ENCODE measurements at places on chromosomes 13 and 19. TPM values are rescaled to one million over a fixed set of nuclear protein-coding genes. Genes with fewer than 3 reads are reported as not detected.

Gene SPACA4
- total RNA-seq, result not detected

Gene LHB
- 0.48 TPM for total RNA-seq

Gene ZNF221
- total RNA-seq, result 0.73 TPM

Gene REXO1
- total RNA-seq, result 45.3 TPM

Gene TNFSF9
- 1.2 TPM for total RNA-seq

Gene LRRC4B
- total RNA-seq, result not detected

Gene KPNA3
- 44.0 TPM for total RNA-seq

Gene VSTM1
- total RNA-seq, result not detected

Gene ZNF20
- total RNA-seq, result 1.5 TPM

Gene ANKLE1
- 10.5 TPM for total RNA-seq

Gene SERTM1
- not detected for total RNA-seq

Gene GNG7
- total RNA-seq, result 0.88 TPM

Gene GADD45GIP1
- 32.6 TPM for total RNA-seq

Gene JAK3
- total RNA-seq, result 217 TPM

Gene LRRC63
- 0.63 TPM for total RNA-seq

Gene EDDM13
- total RNA-seq, result not detected

Gene KCNJ14
- 1.2 TPM for total RNA-seq

Gene MBD3L2
- not detected for total RNA-seq

Gene EFNA2
- not detected for total RNA-seq

Gene DAND5
- total RNA-seq, result not detected

Gene KLK4
- not detected for total RNA-seq

Gene MYPOP
- total RNA-seq, result 6.9 TPM

Gene C1QTNF9B
- total RNA-seq, result not detected

Gene ZNF382
- total RNA-seq, result 14.8 TPM

Gene MBD3L3
- total RNA-seq, result not detected

Gene CLEC4M
- total RNA-seq, result not detected

Gene ZNF667
- total RNA-seq, result not detected

Gene MEIOSIN
- total RNA-seq, result not detected

Gene ERF
- 43.1 TPM for total RNA-seq

Gene LPAR2
- 32.5 TPM for total RNA-seq

Gene ZNF547
- total RNA-seq, result 1.4 TPM

Gene APC2
- total RNA-seq, result 0.15 TPM

Gene S1PR4
- 32.7 TPM for total RNA-seq

Gene F2RL3
- total RNA-seq, result not detected

Gene LILRB5
- not detected for total RNA-seq

Gene CEBPA
- total RNA-seq, result 0.22 TPM

Gene NANOS3
- total RNA-seq, result 2.7 TPM

Gene SRRM5
- total RNA-seq, result 0.39 TPM

Gene PROSER3
- total RNA-seq, result 40.0 TPM

Gene IRGC
- not detected for total RNA-seq

Gene PSG7
- total RNA-seq, result not detected

Gene HS6ST3
- total RNA-seq, result not detected

Gene ZNF763
- total RNA-seq, result 0.97 TPM

Measured in activated CD4-positive, alpha-beta memory T cell treated with anti-CD3 and anti-CD28 coated beads for 36 hours (primary cell).